ENCODE measurements at places on chromosomes 13 and 19.

- no peak for DNase-seq
Observed at GRCh38 chr19:39465956-39466747, 14.5 kb upstream of the TIMM50 start.

DNA sequence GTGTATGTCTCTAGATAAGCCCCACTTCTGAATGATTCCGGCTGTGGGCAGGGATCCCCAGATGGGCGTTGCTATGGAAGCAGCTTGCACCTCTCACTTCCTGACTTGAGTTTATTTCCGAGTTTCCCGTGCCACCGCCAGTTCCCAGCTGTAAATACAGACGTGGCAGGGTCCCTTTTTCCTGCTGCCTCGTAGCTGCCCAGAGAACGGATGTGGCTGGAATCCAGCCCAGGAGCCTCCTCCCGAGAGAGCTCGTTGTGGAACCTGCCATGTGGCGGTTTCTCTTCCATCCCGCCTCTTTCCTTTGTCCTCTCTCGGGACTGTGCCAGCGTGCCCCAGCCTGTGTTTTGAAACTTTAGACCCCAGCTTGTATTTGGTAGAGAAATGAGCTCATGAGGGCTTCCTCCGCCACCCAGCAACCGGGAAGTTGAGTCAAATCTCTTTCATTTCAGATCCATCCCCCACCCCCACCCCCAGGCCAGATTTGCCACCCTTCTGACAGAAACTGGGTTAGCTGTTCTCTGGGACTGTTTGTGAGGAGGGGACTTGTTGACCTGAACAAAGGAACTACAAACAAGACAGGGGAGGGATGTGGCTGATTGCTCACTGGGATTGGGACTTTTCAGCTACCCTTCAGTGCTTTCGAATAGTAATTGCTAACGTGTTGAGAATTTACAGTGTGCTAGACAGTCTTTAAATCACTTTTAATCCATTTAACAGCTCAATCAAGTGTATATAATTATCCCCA lies 96.6 kb downstream of the SIPA1L3 start:
- no peak for DNase-seq

GRCh38 chr19:46723023-46723461 lies 6.1 kb upstream of the PRKD2 start:
- no peak for DNase-seq

DNA sequence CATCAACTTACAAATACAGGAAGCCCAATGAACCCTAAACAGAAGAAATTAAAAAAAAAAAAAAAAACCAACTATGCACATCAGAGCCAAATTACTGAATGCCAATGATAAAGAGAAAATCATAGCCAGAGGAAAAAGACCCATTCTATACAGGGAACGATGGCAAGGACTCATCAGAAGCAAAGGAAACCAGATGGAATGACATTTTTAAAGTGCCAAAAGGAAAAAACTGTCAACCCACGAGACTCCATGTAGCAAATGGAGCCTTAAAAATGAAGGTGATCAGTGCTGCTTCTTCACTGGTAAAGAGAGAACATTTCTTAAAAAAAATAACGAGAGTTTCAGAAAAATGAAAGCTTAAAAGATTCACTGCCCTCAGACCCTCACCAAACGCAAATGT lies 18.3 kb downstream of the PCID2 start:
- DNase-seq, result no peak

DNA sequence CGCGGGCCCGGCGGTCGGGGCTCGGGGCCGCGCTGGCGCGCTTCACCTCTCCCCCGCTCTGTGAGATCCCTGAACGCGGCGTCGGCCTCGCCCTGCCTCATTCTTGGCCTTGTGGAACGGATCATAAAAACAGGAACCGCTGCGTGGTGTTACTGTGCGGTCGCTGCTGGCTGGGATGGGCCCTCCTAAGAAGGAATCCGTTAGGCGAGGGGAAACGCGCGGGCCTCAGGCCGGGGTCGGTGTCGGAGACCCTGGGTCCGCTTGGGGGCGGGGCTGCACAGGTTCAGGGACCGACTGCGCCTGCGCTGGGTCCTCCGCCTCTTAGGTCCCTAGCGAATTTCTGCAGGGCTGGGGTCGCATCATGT lies 381 bp downstream of the CKAP2 start:
- DNase-seq, result peak; percentile 53

- no peak for DNase-seq
Observed at GRCh38 chr13:78022164-78022877, 103.7 kb upstream of the EDNRB start.

DNA sequence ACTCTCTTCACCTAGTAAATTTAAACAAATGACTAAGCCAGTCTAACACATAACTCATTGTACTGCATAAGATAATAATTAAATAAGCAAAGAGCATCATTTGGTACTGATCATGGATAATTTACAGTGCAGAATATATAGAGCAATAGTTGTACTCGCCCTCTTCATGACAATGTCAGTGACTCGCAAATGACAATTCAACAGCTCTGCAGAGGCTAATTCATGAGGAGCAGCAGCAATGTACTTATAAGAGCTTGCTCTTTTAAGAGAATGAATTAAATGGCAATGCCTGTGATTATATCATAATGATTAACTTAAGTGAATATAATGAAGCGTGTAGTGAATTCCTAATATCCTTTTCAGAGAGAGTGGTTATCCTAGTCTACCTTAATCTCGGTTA lies 284.5 kb upstream of the PCDH20 start:
- no peak for DNase-seq

DNA sequence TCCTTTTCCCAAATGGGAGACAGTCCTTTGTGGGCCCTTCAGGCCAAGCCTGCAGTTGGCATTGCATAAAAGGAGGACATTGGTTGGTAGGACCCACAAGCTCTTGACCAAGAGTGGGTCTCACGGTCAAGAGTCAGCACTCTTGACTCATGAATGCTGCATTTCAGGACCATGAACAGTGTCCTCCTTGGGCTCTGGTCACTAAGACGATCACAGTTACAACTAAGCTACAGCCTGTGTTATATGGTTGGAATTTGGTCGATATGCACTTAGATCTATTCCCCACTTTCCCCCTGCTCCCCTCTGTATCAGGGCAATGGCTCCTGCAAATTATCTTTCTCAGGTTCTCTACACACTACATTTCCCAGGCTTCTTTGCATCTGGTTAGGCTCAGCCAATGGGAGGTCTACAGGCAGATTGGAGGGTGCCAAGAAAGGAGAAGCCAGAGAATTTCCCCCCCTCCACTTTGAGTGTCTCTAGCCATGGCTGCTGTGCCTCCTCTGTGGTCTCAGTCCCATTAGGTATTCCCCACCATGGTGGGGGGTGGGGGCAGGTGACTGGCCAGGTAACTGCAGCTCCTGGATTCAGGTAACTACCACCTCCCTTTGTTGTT lies 3.1 kb upstream of the OLFM2 start:
- DNase-seq, result no peak

DNA sequence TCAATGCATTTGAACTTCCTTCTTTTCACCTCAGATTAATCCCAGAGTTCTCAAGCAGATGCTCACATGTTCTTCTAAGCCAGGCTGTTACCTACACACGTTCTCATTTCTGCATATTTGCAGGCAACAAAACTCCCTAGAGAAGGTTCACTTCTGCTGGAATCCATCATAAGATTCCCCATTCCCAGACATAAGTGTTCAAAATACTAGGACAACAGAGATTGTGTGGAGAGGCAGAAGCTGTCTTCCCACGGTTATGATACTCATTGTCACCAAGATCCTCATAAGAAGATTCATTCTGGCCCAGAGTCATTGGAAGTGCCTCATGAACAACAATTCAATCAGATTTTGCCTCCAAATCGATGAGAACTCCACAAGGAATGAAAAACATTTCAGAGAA lies 931.6 kb upstream of the MIR17HG start:
- DNase-seq, result no peak

- DNase-seq, result no peak
Observed at GRCh38 chr19:14553042-14553938, 18.6 kb downstream of the NDUFB7 start.

- DNase-seq, result no peak
Observed at GRCh38 chr19:11016631-11017030, 55.8 kb downstream of the SMARCA4 start.

GRCh38 chr19:19155495-19156219 lies 14.4 kb downstream of the MEF2B start:
- DNase-seq, result no peak
